Activated T-cell treated with anti-CD3 and anti-CD28 coated beads, Interleukin-2, amount 50 U/mL, for 72 hours (primary cell): ENCODE measurements at places on chromosomes 1 and 21.

DNA sequence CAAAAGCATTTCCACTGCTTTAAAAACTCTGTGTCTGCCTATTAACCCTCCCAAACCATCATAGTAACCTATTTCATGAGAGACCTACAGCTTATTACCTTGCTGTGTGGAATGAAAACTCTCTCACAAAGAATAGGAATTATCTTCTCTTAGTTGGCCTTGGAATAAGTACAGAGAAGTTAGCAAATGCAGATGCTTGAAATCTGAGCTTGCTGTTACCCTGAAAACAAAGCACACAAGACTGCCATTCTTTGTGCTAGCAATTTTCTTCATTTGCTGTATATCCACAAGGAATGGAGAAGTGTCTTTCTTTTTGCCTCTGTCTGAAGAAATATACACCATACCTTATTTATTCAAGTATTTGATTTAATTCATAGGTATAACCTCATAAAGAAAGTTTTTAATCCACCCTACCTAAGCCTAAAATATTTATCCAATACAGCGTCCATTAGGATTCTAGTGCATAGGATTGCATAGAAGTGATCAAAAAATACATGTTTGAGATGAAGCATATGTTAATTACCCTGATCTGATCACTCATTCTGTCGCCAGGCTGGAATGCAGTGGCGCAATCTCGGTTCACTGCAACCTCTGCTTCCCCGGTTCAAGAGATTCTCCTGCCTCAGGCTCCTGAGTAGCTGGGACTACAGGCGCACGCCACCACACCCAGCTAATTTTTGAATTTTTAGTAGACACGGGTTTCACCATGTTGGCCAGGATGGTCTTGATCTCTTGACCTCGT is 451.1 kb downstream of the LTN1 start:
- no peak overlapping the region for H3K4me3 ChIP-seq
- no peaks in the 10 kb centered on the region for H3K27me3 ChIP-seq
- H3K4me1 ChIP-seq, result no peaks in the 10 kb centered on the region
- DNase-seq, result no peak
- no peaks in the 10 kb centered on the region for H3K36me3 ChIP-seq

- H3K4me3 ChIP-seq, result no peak overlapping the region
- H3K27ac ChIP-seq, result no peak overlapping the region
- peaks cover 1% of the 10 kb centered on the region for H3K36me3 ChIP-seq
- H3K27me3 ChIP-seq, result peaks cover 5% of the 10 kb centered on the region
- H3K4me1 ChIP-seq, result no peaks in the 10 kb centered on the region
- no peak for DNase-seq
Observed at GRCh38 chr1:183604815-183605214, 14.6 kb upstream of the NCF2 start.

- H3K4me1 ChIP-seq, result no peaks in the 10 kb centered on the region
- DNase-seq, result no peak
- H3K36me3 ChIP-seq, result no peaks in the 10 kb centered on the region
- no peaks in the 10 kb centered on the region for H3K27me3 ChIP-seq
Observed at GRCh38 chr1:227900571-227901051, 47.1 kb downstream of the WNT9A start.

- H3K27me3 ChIP-seq, result peaks cover 48% of the 10 kb centered on the region
- peaks cover 5% of the 10 kb centered on the region for H3K4me1 ChIP-seq
- H3K27ac ChIP-seq, result no peak overlapping the region
- no peaks in the 10 kb centered on the region for H3K36me3 ChIP-seq
Observed at GRCh38 chr1:41431490-41432350, 52.8 kb downstream of the EDN2 start.

DNA sequence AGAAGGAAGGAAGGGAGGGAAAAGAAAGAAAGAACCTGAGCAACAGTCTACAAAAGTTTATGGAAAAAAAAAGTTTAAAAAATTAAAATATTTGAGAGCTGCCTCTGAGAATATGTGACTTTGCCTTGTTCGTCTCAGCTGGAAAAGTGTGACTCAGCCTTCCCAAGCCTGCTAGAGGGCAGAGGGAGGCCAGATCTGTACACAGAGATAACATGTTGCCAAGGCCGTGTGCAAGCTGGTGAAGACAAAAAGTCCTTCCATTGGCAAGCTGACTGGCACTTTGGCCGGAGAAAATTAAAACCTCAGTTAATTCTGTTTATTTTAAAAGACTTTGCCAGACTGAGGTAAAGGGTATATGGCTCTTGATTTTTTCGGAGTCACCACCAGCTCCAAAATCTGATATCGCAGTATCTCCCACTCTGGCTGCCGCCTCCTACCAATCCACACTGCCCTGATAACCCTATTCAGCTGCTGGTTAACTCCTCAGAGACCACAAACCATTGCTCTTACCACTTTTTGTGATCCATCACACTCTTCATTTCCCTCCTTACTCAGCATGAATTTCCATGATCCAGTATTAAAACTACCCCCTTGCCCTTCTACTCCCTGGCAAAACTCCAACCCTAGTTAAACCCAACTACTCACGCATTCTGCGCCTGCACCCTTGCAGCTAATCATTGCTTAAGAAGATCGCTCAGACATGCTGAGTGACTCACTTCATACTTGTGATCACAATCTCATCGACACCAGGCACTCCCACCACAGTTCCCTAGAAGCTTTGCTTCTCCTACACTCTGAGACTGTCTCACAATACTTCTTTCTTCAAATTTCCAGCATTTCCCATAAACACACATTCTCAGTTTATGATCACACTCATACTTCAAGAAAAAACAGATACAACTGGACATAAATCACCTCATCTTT is 5.7 kb upstream of the PPP1R15B start:
- peak overlapping the region; percentile 72 for H3K4me3 ChIP-seq
- peak overlapping the region; percentile 21 for H3K27ac ChIP-seq
- no peaks in the 10 kb centered on the region for H3K36me3 ChIP-seq

- H3K4me1 ChIP-seq, result no peaks in the 10 kb centered on the region
- H3K27me3 ChIP-seq, result no peaks in the 10 kb centered on the region
- no peak overlapping the region for H3K27ac ChIP-seq
- peaks cover 25% of the 10 kb centered on the region for H3K36me3 ChIP-seq
Observed at GRCh38 chr21:25722631-25723030, 12.1 kb downstream of the ATP5PF start.

GRCh38 chr1:53410100-53410541 is 49.1 kb upstream of the DMRTB1 start:
- H3K4me1 ChIP-seq, result peaks cover 58% of the 10 kb centered on the region
- H3K4me3 ChIP-seq, result no peak overlapping the region
- DNase-seq, result peak; percentile 42
- no peaks in the 10 kb centered on the region for H3K36me3 ChIP-seq
- H3K27me3 ChIP-seq, result peaks cover 5% of the 10 kb centered on the region
